NCI-H524 (cell line): ENCODE measurements at places on chromosomes 11 and 22.

DNA sequence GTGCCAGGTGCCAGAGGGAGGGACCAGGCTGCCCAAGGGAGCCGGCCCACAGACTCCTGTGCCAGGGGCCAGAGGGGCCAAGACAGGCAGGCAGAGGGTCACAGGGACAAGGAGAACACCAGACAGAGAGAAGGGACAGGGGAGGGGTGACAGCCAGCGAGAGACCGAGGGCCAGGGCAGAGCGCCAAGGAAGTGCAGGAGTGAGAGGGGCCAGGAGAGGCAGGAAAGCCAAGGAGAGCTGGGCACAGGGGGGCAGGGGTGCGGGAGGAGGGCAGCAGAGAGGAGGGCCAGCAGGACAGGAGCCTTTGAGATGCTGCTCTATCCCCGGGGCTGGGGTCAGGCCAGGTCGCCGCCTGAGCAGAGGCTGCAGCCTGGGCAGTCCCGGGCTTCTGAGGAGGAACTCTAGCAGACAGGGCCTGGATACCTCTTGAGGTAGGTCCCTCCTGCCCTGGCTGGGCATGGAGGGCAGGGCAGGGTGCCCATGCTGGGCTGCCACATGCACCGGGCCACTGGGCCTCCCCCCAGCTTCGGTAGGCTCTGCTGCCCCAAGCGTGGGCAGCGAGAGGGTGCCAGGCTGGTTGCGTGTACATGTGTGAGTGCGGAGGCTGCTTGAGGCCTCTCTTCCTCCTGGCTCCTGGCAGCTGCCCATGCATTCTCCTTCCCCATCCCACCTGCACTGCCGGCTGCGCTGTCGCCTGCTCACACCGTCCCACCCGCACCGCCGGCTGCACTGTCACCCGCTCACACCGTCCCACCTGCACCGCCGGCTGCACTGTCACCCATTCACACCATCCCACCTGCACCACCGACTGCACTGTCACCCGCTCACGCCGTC, 12.2 kb downstream of the LSP1 start:
- no peak for DNase-seq

GRCh38 chr22:30486661-30487115, 14.9 kb upstream of the SEC14L3 start:
- DNase-seq = no peak

- DNase-seq = no peak
Observed at GRCh38 chr22:20426259-20426615, 11.4 kb downstream of the SCARF2 start.

DNA sequence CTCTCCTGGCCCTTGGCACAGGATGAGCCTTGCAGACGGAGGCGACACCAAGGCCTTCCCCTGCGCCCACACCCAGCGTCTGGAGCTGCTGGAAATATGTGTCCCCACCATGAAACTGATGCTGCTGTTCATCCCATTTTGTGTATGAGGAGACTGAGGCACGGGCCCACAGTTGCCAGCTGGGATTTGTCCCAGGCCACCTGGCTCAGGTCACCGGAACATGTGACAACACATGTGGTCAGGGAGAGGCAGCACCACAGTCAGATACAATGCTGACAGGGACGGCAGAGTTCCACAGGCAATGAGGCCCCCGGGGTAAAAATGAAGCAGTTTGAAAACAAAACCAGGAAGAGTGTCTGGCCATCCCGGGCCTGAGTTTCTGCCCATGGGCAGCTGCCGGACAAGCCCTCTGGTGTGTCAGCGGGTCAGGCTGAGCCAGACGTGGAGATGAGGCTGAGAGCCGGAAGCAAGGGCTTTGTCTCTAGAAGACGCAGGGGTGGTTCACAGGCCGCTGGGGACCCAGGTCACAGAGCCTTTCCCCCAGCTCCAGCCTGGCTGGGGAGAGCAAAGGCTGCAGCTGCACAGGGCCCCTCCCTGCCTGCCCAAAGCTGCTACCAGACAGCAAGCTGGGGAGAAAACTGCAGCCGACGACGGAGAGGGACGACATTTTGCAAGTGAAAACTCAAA, 80.7 kb downstream of the CDKN1C start:
- DNase-seq = no peak

DNA sequence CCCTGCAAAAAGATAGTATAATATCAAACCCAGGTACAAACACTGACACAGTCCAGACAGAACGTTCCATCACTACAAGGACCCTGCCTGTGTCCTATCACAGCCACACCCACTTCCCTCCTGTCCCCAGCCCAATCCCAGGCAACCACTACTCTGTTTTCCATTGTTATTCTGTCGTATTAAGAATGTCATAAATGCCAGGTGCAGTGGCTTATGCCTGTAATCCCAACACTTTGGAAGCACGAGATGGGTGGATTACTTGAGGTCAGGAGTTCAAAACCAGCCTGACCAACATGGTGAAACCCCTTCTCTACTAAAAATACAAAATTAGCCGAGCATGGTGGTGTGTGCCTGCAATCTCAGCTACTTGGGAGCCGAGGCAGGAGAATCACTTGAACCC, 89.0 kb downstream of the TRMU start:
- no peak for DNase-seq

DNA sequence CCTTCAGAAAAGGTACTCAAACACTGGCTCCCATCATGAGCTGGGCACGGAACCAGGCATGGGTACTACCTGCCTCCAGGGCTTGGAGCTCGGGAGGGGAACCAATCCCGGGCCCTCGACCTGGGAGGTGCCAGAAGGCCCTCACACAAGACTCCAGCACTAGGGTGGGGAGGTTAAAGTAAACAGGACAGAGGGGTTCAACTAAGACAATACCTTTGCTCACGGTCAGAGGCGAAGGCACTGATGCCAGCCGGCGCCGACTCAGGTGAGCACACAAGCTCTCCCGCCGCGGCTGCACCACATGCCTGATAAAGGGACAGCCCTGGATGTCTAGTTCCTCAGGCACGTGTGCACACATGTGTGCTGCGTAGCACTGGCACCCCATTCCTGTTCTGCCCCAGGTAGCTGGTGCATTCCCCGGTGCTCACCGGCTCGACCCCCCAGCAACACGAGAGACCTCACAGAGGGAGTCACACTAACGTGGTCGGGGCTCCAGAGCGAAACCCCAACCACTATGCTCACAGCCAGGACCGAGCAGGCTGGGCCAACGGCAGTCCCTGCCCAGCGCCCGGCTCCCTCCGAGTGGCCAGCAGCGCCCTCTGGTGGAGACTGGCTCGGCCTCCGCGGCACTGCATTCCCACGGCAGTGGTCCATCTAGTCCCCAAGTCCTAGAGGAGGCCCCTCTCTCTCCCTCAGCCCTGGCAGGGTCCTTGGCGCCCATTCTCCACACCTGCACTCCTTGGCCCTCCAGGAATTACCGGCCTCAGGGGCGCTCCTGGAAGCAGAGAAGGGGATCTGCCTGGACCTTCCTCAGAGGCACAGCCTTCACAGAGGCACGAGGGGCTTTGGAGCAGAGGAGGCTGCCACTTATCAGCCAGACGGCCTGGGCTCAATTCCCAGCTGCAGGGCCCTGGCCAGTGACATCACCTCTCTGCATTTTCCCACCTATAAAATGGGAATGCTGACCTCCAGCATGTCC, 28.8 kb upstream of the MOB2 start:
- DNase-seq = peak; percentile 42

DNA sequence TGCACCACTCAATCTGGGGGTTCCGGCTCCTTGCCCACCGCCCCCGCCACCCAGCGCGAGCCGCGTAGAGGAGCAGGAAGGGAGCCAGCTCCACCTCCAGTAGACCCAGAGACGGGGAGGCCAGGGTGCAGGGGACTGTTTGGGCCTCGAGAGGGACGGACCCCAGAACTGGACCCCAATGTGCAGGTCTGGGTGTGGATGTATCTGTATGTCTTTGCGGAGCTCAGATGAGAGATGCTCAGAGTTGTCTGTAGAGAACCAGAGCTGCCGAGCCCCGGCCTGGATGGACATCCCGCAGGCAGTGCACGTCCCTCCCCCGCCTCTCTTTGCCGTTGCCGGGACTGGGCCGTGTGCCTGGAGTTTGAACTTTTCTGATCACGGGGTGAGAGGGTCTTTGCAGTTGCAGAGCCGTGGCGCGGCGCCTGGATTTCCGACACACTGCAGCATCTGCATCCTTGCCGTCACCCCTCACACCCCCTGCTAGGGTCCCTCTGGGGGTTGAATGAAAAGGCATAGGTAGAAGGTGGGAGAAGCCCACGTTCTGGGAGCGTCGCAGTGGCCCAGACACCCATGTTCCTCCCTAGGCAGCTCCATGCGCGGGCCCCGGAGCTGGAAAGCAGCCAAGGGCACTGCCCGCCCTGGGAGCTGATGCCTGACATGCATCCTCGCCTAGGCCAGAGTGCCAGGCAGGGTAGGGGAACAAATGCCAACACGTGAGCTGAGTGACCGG, 105.2 kb downstream of the KCNQ1 start:
- no peak for DNase-seq

- DNase-seq = peak; percentile 20
Observed at GRCh38 chr22:37999640-38000272, 15.4 kb upstream of the SOX10 start.

DNA sequence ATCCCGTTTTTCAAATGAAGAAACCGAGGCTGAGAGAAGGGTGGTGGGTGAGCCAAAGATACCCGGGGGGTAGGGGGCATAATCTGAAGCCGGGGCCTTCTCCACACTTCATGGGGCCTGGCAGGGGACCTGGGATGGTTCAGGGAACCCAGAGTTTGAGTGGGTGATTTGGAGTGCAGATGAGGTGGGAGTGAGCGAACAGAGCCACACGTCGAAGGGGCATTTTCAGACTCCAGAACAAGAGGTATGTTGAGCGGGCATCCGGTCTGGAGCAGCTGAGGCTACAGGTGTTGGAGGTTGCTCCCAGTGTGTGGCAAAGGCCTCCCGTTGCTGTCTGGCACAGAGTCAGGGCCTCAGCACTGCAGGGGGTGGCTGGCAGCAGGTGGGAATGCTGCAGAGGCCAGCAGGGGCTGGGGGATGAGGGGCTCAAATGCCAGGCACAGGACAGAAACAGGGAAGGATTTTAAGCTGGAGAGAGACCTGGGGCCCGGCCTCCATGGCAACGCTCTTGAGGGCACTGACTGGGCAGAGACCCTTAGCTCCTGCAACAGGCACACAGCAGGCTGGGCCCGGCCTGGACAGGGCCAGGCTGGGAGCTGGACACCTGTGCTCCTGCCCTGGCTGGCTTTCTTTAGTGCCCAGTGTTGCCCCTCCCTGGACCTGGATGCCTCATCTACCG, 46.2 kb downstream of the WNT11 start:
- peak; percentile 67 for DNase-seq

- no peak for DNase-seq
Observed at GRCh38 chr11:9624448-9624847, 39.4 kb upstream of the SWAP70 start.
